Stimulated activated CD4-positive, alpha-beta T cell treated with anti-CD3 and anti-CD28 coated beads, Interleukin-1b, Interleukin-23, amount 100 ng/mL, for 1 hour (primary cell): ENCODE measurements at places on chromosomes 5 and 9.

DNA sequence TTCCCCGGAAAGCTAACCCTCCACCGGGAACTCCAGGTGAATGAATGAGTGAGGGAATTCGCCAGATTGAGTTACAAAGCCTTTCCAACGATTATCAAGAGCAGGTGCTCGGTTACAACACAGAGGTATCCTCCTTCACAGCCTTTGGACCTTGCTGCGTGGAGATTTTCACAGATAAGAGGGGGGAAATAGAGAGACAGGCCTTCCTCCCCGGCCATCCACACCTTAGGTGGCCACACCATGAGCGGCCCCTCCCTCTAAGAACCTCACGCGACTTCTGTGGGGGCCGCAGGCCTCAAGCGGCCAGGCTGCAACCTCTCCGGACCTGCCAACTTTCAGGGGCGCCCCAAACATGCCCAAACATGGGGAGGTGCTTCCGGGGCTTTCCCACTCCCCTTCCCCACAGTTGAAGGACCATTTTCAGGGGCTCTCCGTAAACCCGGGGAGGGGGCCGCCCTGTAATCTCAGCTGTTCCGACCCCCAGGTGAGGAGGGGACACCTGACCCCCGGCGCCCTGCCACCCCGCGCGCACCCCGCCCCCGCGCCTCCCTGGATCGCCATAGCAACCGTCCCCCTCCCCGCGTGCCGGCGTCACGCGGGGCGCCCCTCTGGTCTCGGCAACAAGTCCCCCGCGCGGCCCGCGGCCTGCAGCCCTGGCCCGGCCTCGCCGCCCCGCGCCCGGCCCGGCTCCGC lies 603 bp downstream of the DENND1A start:
- DNase-seq: peak; percentile 11

- DNase-seq: no peak
Measured at GRCh38 chr9:111065414-111065813, 27.1 kb upstream of the LPAR1 start.

GRCh38 chr9:7500521-7500920 lies 299.1 kb downstream of the DMAC1 start:
- DNase-seq: no peak

GRCh38 chr5:170485616-170485911 lies 18.3 kb upstream of the KCNIP1 start:
- no peak for DNase-seq
